ENCODE measurements at places on chromosomes 4 and X.

DNA sequence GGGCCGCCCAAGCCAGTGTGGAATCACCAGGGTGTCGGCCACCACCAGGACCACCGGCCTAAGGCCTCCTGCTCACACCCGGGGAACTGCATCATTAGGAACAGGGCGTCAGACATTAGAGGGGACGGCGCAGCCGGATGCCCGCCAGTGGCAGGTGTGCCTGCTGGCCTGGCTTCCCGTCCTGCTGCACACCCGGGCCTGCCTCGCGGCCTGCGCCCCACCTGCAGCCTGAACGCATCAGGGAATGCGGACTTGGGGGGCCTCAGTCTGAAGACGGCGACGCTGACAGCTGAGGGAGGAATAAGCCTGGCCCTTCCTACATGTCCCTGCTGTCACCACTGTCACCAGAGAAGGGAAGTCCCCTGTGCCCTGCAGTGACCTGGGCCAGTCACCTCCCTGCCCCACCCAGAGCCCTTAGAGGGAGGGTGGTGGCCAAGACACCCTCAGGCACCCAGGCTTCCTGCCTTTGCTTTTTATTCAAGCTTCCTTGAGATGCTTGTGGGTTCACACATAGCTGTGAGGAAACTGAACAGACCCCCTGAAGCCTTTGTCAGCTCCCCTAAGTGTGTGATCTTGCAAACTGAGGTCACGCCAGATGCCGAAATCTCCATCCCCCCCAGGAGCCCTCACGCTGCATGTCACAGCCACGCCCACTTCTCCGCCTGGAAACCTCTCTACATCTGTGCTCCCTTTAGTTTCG lies 3.2 kb downstream of the DGKQ start:
- DNase-seq = no peak

- DNase-seq = no peak
Measured at GRCh38 chrX:34063616-34064015, 68.5 kb downstream of the FAM47A start.

DNA sequence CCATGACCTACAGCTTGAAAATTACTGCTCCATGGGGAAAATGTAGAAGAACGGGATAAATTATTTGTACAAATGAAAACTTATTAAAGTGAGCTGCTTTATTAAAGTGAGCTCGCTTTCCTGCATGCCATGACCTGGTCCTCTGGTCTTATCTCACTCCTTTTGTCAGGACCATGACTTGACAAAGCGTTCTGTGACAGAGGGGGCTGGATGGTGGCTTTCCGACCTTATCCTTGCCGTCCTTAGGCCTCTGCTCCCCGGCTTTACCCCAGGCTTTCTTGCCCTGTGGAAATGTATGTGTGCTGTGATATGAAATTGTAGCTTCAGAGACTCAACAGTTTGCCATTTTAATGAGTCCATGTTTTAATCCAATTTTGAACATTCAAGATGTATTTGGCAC lies 44.0 kb upstream of the FBXW7 start:
- no peak for DNase-seq

GRCh38 chrX:73964579-73964978 lies 339.4 kb upstream of the ZCCHC13 start:
- peak; percentile 41 for DNase-seq

DNA sequence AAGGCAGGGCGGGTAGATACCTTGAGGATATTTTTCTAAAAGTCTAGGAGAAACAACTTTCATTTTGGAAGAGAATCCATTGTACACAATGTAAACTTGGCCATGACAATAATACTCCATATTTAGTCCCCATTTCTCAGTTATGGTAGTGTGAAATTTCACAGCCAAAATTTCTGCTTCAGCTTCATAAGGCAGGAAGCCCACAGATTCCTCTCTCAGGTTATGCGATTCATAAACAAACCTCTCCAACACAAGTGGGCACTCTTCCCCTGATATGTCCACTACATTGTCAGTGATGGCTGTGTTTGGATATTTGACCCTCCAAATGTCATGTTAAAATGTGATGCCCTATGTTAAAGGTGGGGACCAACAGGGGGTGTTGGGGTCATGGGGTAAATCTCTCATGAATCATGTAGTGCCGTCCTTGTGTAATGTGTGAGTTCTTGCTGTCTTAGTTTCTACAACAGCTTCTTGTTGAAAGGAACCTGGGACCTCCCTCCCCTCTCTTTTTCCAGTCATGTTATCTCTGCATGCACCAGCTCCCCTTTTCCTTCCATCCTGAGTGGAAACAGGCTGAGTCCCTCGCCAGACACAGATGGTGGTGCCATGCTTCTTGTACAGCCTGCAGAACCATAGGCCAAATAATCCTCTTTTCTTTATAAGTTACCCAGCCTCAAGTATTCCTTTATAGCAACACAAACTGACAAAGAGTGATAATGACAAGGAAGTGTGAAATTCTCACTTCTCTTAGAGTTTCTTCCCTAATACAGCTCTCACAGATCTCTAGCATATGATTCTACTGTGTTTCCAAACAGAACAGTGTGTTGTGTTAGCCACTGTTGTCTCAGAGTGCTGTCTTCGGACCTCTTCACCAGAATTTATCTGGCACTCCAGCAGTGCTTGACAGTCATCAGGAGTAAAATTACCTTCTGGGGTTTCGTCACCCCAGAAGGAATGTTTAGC lies 598.4 kb upstream of the GNPDA2 start:
- DNase-seq = no peak

DNA sequence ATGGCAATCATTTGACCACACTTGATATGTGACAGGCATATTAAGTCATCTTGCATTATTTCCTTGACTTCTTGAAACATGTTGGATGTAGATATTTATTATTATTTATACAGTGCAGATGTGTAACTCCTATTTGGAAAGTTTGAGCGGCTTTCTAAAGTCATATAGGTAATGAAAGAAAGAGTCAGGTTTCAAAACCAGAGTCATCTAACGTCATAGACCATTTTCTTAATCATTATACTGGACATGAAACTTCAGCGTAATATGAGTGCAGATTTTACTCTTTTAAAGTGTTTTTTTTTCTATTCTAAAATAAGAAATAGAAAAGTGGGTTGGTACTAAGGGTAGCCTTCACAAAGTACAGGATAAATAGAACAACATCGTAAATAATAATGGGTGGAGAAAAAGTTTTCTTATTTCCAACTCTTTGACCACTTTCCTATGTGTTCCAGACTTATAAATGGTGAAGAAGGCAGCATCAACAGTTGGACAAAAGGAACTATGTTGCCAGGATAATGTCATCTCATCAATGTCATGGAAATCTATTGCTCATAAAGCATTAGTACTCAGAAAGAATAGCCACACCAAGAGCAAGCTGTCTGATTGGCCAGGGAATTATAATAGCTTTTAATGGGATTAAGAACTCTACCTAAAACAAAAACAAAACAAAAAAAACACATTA lies 108.0 kb upstream of the PCDH18 start:
- no peak for DNase-seq

- DNase-seq = no peak
Measured at GRCh38 chr4:112523008-112523721, 7.2 kb upstream of the NEUROG2 start.

- DNase-seq = no peak
Measured at GRCh38 chrX:38458071-38458470, 103.3 kb upstream of the TSPAN7 start.

DNA sequence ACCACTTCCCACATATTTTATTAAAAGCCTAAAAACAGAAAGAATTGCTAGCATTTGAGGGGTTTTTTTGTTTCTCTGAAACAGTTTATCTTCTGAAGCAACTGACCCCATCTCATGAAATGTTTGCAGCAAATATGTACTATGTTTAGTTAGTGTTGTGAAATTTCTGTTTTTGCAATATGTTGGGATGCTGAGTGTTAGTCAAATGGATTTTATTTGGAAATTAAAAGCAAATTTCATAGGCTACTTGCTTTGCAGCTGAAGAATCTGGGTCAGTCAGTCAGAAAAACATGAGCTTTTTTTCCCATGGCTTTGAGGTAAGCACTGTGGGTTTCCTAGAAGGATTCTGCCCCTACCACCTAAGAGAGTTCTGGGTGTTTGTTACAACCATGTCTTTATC lies 184.9 kb upstream of the DKK2 start:
- no peak for DNase-seq

DNA sequence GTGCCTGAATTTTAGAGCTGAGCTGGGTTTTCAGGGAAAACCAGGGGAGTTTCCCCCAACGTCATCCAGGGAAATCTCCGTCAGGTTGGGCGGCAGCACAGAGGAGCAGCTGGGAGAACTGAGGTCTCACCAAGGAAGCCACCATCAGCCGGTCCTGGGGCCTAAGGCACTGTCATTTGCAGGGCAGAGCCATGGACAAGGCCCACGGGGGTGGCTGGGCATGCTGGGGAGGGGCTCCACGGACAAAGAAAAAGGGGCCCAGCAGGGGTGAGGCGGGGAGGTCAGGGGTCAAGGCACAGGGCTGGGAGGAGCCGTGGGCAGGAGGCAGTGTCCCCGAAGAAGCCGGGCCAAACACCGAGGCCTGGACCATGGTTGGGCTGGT lies 109.8 kb downstream of the HMX1 start:
- no peak for DNase-seq

DNA sequence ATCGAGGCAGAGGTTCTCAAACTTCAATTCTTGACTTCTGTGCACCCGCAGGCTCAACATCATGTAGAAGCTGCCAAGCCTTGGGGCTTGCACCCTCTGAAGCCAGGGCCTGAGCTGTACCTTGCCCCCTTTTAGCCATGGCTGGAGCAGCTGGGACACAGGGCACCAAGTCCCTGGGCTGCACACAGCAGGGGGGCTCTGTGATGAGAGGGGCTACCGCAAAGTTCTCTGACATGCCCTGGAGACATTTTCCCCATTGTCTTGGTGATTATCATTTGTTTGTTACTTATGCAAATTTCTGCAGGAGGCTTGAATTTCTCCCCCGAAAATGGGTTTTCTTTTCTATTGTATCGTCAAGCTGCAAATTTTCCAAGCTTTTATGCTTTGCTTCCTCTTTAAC lies 4.9 kb upstream of the MAGEB17 start:
- no peak for DNase-seq

DNA sequence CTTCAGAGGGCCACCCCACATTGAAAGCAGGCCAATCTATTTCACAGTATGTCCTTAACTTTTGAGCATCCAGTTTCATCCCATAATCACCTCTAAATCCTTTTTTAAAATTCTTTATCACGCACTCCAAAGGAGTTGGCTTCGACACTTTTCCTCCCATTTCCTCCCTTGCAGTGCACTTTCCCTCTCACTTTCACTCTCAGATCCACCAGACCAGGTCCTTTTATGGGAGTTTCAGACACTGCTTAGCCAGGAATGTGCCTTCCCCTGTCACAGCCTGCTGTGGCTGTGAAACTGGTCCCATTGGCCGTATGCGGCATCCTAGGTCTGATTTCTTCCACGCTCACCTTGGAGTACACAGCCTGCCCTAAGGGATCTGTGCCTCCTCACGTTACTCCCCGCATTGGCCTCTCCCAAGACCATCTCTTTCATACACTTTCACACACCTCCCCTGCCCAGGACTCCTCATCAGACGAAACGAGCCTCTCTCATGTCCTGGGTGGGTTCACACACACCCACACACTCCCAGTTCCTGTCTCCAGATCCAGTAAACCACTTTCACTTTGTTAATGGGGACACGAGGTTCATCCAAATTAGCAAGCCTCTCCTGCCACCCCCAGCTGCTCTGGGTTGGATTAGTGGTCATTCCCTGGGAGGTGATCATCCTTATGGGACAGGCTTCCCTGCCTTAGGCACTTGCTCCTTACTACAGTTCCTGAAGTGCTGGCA lies 10.0 kb upstream of the RHOXF2B start:
- DNase-seq = no peak

- DNase-seq = no peak
Measured at GRCh38 chr4:26955241-26955640, 94.6 kb downstream of the STIM2 start.

- DNase-seq = no peak
Measured at GRCh38 chr4:18878561-18878960, 857.0 kb upstream of the LCORL start.

GRCh38 chr4:104491481-104492182 lies 3.1 kb downstream of the CXXC4 start:
- no peak for DNase-seq

GRCh38 chrX:84248226-84248625 lies 60.2 kb upstream of the RPS6KA6 start:
- no peak for DNase-seq

GRCh38 chr4:129600898-129601297 lies 504.9 kb downstream of the C4orf33 start:
- no peak for DNase-seq

- no peak for DNase-seq
Measured at GRCh38 chrX:40418813-40419195, 162.0 kb upstream of the ATP6AP2 start.

DNA sequence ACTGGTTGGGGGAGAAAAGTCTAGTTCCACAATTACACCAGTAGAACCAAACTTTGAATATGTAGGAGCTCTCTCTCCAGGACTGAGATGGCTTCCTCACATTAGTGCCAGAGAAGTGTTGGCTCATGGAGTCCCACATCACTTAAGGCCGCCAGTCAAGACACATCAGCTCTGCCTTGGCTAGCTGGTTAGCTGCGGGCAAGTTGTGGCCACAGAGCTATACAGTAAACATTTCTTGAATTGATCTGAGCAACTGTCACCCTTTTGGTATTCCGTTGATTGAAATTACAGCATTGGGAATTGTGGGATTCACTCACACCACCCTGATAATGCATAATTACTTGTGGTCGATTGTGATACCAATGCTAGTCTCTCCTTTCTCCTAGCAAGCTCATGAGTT lies 76.2 kb downstream of the LNX1 start:
- DNase-seq = no peak

- DNase-seq = no peak
Measured at GRCh38 chrX:1153940-1154339, 58.5 kb downstream of the CRLF2 start.

GRCh38 chrX:102995316-102995715 lies 58.2 kb downstream of the RAB40AL start:
- DNase-seq = no peak

DNA sequence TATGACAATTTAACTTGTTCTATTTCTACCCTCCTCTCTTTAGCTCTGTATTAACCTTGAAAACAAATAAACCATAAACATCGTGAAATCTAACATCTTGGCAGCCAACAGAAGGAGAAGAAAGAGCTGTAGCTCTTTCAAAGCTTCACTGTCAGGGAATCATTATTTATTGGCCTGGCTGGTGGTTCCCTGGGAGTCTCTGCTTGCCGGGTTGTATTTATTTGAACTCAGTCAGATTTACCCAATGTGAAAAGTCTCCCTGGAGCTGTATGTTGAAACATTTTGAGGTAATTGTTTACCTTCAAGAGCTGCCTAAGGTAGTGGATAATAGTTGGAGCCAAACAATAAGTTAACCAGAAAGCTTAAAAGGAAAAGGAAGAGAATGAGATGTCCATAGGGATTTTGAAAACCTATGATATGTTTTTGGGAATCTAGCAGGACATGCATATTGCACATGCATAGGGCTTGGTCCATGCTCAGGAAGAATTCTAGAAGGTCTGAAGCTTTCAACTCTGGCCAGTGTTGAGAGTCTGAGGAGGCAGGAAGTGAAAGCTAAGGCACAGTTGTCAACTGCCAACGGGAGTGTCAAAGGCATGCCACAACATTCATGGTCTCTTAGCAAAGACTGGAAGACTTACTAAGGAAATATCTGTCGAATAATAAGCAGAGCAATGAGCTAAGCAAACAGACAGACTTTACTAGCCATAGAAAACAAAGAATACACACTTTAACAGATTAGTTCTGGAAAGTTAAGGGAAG lies 621.6 kb downstream of the PCDH7 start:
- DNase-seq = no peak

GRCh38 chrX:41002026-41002425 lies 83.2 kb upstream of the USP9X start:
- no peak for DNase-seq

All from kidney epithelial cell (primary cell).